ENCODE measurements at places on chromosomes 4 and X. TPM values are rescaled to one million over a fixed set of nuclear protein-coding genes. Genes with fewer than 3 reads are reported as not detected.
A peak's percentile ranks its signal among the peaks of the same experiment; 100 is the strongest.

DNA sequence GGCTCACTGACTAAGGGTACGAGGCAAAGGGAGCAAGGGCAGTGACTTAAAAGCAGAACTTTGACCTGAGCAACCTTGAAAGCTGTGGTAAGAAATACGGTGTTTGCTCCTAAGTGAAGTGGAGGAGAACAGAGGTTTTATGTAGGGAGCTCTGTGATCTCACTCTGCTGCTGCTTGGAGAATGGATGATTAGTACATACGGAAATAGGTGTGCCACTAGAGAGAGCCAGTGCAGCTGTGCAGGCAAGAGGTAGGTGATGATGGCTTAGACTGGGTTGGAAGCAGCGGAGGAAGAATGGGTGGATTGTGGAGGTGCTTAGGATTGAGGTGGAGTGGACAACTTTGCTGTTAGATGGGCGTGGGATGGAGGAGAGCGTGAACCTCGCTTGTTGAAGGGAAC lies 85.0 kb downstream of the FAM193A start:
- peak overlapping the region; percentile 13 for H3K27ac ChIP-seq
- DNase-seq = no peak
- no peaks in the 10 kb centered on the region for H3K27me3 ChIP-seq
- peaks cover 4% of the 10 kb centered on the region for H3K36me3 ChIP-seq

CBR4 gene
- total RNA-seq = 20.9 TPM

- no peak overlapping the region for H3K4me3 ChIP-seq
- no peak for DNase-seq
- H3K36me3 ChIP-seq = no peaks in the 10 kb centered on the region
- H3K27ac ChIP-seq = no peak overlapping the region
- H3K27me3 ChIP-seq = peaks cover 1% of the 10 kb centered on the region
Measured at GRCh38 chrX:72685018-72685417, 29.1 kb downstream of the PHKA1 start.

DNA sequence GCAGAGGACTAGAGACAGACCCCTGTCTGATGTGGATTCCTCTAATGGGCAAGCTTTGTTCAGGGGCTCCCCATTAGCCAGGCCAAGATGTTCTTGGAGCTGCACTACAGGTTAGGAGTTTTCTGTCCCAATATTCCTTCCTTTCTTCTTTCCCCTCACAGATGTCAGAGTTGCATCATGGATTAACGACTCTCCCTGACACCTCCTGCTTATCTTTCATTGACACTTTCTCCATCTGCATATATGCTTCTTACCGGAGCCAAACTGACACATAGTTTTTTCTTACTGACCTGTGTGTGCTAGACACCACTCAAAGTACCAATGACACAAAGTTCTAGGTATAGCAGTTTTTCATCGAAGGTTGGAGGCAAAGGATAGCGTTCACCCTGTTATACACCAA lies 228.6 kb upstream of the HCCS start:
- no peak for DNase-seq
- no peak overlapping the region for H3K4me3 ChIP-seq
- H3K27ac ChIP-seq = no peak overlapping the region
- H3K4me1 ChIP-seq = no peaks in the 10 kb centered on the region
- no peaks in the 10 kb centered on the region for H3K36me3 ChIP-seq

HOPX gene
- total RNA-seq = 121 TPM

DNA sequence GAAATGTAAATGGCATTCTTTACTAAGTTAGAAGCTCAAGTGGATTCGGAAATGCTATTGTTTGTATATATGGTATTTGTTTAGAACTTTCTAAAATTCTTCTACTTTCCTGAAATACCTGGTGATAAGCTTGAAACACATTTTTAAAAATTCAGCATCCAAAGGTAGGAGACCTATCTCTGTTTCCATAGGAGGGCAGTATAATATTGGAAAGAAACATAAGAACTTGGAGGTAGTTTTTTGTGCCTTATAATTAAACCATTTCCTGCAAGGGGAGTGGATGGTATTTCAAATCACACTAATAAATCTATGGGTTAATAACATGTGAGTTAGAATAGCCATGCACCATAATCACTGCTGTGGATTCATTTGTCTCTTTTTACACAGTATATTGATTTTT lies 217.4 kb upstream of the AADAT start:
- H3K27ac ChIP-seq = no peak overlapping the region
- no peak for DNase-seq
- no peak overlapping the region for H3K4me3 ChIP-seq
- no peaks in the 10 kb centered on the region for H3K36me3 ChIP-seq
- H3K27me3 ChIP-seq = no peaks in the 10 kb centered on the region

DNA sequence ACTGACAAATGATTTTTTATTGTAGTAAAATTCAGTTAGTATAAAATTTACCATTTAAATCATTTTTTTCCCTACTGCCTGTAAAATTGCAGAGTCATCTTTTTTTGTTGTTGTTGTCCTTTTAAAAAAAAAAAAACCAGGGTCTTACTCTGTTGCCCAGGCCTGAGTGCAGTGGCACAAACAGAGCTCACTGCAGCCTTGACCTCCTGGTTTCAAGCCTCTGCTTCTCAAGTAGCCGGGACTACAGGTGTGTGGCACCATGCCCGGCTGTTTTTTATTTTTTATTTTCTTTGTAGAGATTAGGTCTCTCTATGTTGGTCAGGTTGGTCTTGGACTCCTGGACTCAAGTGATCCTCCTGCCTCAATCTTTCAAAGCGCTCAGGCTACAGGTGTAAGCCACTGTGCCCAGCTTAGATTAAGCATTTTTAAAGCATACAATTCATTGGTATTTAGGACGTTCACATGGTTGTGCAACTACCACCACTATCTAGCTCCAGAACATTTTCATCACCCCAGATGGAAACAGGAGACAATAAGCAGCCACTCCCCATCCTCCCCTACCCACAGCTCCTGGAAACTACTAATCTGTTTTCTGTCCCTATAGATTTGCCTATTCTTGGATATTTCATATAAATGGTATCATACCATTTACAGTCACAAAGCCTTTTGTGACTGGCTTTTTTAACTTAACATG lies 59.7 kb upstream of the PGRMC2 start:
- no peaks in the 10 kb centered on the region for H3K4me1 ChIP-seq
- no peaks in the 10 kb centered on the region for H3K27me3 ChIP-seq
- no peak overlapping the region for H3K27ac ChIP-seq
- DNase-seq = no peak

GRCh38 chrX:107521877-107522586 lies 72.6 kb downstream of the FRMPD3 start:
- H3K4me3 ChIP-seq = no peak overlapping the region
- no peaks in the 10 kb centered on the region for H3K4me1 ChIP-seq
- H3K36me3 ChIP-seq = no peaks in the 10 kb centered on the region
- no peak for DNase-seq

SMARCA5 gene
- total RNA-seq = 59.9 TPM

GRCh38 chr4:26032142-26032541 lies 118.1 kb downstream of the SMIM20 start:
- H3K4me1 ChIP-seq = peaks cover 40% of the 10 kb centered on the region
- no peak overlapping the region for H3K4me3 ChIP-seq
- H3K27ac ChIP-seq = no peak overlapping the region
- peaks cover 3% of the 10 kb centered on the region for H3K27me3 ChIP-seq

GAR1 gene
- 61.3 TPM for total RNA-seq

DNA sequence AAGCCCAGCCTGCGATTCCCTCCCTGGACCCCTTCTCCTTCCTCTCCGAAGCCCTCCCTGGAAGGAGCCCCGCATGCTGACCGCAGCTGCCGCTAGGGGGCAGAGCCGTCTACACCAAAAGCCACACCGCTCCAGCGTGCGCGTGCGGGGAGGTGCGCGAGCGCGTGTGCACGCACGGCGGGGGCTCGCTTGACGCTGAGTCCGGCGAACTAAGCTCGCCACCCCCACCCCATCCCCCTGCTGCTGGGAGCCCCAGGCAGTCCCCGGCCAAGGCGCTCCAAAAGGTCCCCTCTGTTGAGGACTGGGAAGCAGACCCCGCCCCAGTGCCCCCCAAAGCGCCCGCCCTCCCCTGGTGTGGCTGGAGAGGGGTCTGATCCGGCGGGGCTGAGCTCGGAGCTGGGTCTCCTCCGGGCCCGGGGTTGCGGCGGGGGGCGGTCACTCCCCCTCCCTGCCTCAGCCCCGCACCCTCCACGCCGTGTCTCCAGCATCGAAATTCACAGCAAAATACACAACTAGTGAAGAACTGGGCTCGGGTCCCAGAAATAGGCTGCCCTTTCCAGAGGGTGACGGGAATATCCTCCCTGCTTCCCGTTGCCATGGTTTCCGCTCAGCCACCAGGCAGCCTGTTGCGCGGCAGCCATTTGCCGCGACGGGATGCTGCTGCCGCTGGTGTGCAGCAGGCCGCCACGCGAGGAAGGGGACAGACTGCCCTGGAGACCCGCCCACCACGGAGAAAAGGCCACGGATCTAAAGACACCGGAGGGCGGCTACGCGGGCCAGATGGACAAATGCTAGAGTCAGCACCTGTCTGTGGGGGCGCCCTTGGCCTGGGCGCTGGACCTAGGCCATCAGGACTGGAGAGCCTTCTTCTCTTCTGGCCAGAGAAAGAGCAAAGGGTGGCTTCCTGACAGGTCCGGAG lies 11.2 kb upstream of the CCNQ start:
- H3K4me1 ChIP-seq = peaks cover 12% of the 10 kb centered on the region
- H3K36me3 ChIP-seq = no peaks in the 10 kb centered on the region
- peak overlapping the region; percentile 77 for H3K4me3 ChIP-seq
- H3K27ac ChIP-seq = peak overlapping the region; percentile 75
- peak; percentile 58 for DNase-seq

DNA sequence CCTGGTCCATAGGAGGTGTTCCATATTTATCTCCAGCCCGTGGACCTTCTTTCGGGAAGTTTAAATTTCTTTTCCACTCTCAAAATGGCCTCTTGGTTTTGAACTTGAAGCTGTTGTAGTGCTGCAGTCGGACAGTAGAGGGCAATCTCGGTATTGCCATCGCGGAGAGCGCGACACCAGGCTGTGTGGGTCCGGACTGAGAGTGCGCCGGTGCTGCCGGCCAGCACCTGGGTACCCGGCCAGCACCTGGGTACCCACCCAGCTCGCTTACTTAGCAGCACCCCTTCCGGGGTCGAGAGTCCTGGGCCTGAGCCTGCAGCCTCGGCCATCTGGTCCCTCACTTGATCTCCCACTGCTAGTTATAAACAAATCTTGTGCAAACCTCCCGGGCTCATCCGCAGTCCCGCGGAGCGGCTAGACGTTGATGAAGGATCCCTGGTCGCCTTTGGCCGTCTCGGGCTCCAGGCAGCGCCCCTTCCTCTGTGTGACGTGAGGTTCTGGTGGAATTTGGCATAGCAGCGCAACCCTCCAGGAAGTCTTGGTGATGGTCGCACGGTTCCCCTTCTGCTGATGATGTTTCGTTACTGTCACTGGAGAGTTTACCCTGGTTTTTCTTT lies 18.0 kb downstream of the FAM9A start:
- H3K36me3 ChIP-seq = no peaks in the 10 kb centered on the region
- H3K4me3 ChIP-seq = peak overlapping the region; percentile 33
- no peaks in the 10 kb centered on the region for H3K27me3 ChIP-seq
- no peaks in the 10 kb centered on the region for H3K4me1 ChIP-seq
- H3K27ac ChIP-seq = no peak overlapping the region

TRIM75 gene
- total RNA-seq = not detected

- no peaks in the 10 kb centered on the region for H3K4me1 ChIP-seq
- DNase-seq = no peak
- H3K27me3 ChIP-seq = no peaks in the 10 kb centered on the region
- H3K36me3 ChIP-seq = no peaks in the 10 kb centered on the region
- no peak overlapping the region for H3K27ac ChIP-seq
Measured at GRCh38 chrX:22686138-22686541, 313.6 kb upstream of the DDX53 start.

PCYT1B gene
- total RNA-seq = not detected

MAGEB16 gene
- total RNA-seq = not detected

ARAP2 gene
- total RNA-seq = 54.9 TPM

DNA sequence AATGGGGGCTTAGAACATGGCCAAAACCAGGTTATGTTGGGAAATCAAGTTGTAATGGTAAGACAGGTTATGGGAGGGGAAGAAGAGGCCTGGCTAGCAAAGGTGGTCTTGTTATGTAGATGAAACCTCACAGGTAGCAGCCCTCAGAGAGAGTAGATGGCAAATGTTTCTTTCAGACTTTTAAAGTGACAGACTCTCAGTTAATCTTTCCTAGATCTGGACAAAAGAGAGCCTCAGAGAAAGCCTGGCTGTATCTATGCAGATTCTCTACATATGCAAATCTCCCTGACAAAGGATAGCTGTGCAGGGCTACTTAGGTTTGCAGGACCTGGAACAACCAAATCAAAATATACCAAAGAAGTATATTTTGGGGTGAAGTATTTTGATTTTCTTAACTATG lies 284.1 kb upstream of the AMOT start:
- no peak for DNase-seq
- no peak overlapping the region for H3K4me3 ChIP-seq
- no peaks in the 10 kb centered on the region for H3K27me3 ChIP-seq
- H3K4me1 ChIP-seq = no peaks in the 10 kb centered on the region
- H3K27ac ChIP-seq = no peak overlapping the region

All from activated T-helper 1 cell treated with anti-CD3 and anti-CD28 coated beads, Interleukin-12 subunit alpha, Interleukin-12 subunit beta, Interleukin-2, Interleukin-4 antibody, amounts not matched to agents 30 ng/mL and 10 ng/mL and 1 ng/mL, durations not matched to agents 14 hours and 24 hours and 36 hours (primary cell).